ENCODE measurements at places on chromosomes 12 and 14. TPM values are rescaled to one million over a fixed set of nuclear protein-coding genes. Genes with fewer than 3 reads are reported as not detected.
A peak's percentile ranks its signal among the peaks of the same experiment; 100 is the strongest.

The TAS2R42 gene
- 0.06 TPM for polyA plus RNA-seq

The IAPP gene
- polyA plus RNA-seq: 0.10 TPM

The TEAD4 gene
- 5.5 TPM for polyA plus RNA-seq

The CAPS2 gene
- 3.1 TPM for polyA plus RNA-seq

The CDH24 gene
- polyA plus RNA-seq: 10.5 TPM

The KRT74 gene
- not detected for polyA plus RNA-seq

The KIF26A gene
- polyA plus RNA-seq: 8.8 TPM

The SRSF5 gene
- polyA plus RNA-seq: 565 TPM

- no peaks in the 10 kb centered on the region for H3K36me3 ChIP-seq
- peaks cover 65% of the 10 kb centered on the region for H3K27me3 ChIP-seq
- DNase-seq: no peak
- peak overlapping the region; percentile 25 for H3K27ac ChIP-seq
These were observed 10.4 kb downstream of the HOXC5 start for GRCh38 chr12:54042970-54043853.

GRCh38 chr12:10131111-10131690 lies 1.2 kb upstream of the CLEC7A start:
- no peaks in the 10 kb centered on the region for H3K4me1 ChIP-seq
- no peaks in the 10 kb centered on the region for H3K27me3 ChIP-seq
- H3K27ac ChIP-seq: no peak overlapping the region
- H3K36me3 ChIP-seq: no peaks in the 10 kb centered on the region
- DNase-seq: no peak

DNA sequence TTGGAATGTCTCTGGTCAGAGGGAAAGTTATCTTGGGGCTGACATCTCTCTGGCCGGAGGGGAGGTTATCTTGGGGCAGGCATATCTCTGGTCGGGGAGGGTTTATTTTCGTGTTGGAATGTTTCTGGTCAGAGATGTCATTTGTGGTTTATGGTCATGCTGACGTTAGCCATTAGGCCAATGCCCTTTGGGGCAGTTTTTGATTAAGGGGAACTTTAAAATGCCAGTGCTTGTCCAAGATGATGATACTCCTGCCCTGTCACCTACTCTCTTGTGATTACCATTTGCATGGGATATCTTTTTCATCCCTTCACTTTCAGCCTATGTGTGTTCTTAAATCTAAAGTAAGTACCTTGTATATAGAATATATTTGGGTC lies 29.0 kb upstream of the A2M start:
- H3K36me3 ChIP-seq: no peaks in the 10 kb centered on the region
- H3K4me3 ChIP-seq: no peak overlapping the region
- no peaks in the 10 kb centered on the region for H3K4me1 ChIP-seq

DNA sequence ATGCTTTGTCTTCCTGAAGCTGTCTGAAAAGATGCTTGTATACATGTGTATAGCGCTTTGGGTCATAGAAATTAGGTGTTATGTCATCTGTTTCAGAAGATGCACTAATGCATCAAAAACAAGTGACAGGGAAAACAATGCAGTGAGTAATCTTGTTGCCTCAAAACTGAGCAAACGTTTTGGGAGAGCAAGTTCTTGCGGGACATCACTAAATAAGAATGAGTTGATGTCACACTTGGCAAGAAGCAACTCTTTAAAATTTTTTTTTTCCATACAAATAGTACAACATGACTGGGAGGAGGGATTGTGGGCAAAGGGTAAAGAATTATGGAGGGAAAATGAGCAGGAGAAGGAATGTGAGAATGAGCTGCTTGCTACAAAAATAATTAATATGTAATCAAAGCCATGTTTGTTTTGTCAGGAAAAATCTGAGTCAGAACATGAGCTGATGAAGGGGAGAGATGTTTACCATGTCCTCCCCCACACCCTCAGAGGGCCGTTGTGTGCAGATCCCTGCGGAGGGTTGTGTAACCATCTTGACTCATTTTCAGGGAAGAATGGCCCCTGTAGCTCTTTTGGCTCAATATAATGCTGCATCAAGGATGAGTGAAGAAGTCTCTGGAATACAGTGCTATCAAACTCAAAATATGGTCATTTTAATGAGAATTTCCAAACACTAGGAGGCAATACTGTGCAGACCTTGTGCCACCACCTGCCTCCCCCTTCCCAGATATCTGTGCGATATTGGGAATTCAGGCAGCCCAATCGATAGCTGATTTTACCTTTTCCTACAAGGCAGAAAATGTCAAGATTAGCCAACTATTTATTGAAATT lies 41.4 kb downstream of the BORCS5 start:
- H3K4me1 ChIP-seq: peaks cover 9% of the 10 kb centered on the region
- no peaks in the 10 kb centered on the region for H3K36me3 ChIP-seq
- no peak for DNase-seq
- no peaks in the 10 kb centered on the region for H3K27me3 ChIP-seq

- no peak for DNase-seq
- no peak overlapping the region for H3K4me3 ChIP-seq
- H3K27me3 ChIP-seq: no peaks in the 10 kb centered on the region
- peaks cover 2% of the 10 kb centered on the region for H3K4me1 ChIP-seq
These were observed 75.1 kb upstream of the NUDT4 start for GRCh38 chr12:93302331-93303229.

- H3K27ac ChIP-seq: peak overlapping the region; percentile 91
- H3K36me3 ChIP-seq: peaks cover 28% of the 10 kb centered on the region
- H3K4me1 ChIP-seq: peaks cover 12% of the 10 kb centered on the region
These were observed 1.5 kb downstream of the PRDM4 start for GRCh38 chr12:107759410-107759809.

DNA sequence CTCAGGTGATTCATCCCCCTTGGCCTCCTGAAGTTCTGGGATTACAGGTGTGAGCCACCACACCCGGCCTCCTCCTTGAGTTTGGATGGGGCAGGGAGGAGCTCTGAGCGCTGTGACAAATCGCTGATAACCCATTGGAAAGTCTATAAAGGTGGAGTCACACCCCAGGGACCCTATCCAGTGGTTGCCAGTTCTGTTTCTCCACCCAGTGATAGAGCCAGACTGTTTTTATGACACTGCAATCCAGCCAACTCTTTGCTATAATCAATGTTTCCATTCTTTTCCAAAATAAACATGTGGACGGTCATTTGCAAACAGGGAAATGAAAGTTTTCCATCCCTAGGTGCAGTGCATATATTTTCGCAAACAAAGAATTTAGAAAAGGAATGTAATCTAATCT lies 142.0 kb upstream of the PELI2 start:
- H3K4me1 ChIP-seq: no peaks in the 10 kb centered on the region
- H3K27me3 ChIP-seq: no peaks in the 10 kb centered on the region

DNA sequence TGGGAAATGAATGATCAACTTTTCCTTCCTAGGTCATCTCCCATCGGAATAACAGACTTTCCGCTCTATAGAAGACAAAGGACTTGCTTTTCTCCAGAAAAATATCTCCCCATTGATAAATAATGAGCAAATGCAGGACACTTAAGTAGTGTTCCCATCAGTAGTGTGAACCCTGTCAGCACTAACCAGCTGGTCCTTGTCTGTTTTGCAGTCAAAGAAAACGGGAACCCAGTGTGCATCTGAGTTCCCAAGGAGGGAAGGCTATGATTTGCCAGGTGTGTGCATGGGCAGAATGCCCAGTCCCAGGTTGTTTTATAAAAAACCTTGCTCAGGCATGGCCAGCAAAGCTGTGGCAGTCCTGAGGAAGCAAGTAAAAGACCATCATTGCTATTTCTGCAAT lies 256.5 kb upstream of the HMGA2 start:
- H3K4me1 ChIP-seq: no peaks in the 10 kb centered on the region
- DNase-seq: no peak
- no peak overlapping the region for H3K4me3 ChIP-seq
- no peaks in the 10 kb centered on the region for H3K36me3 ChIP-seq

- no peaks in the 10 kb centered on the region for H3K36me3 ChIP-seq
- no peak for DNase-seq
- H3K4me3 ChIP-seq: no peak overlapping the region
- H3K27me3 ChIP-seq: no peaks in the 10 kb centered on the region
These were observed 85.3 kb upstream of the PARP11 start for GRCh38 chr12:3958534-3958933.

DNA sequence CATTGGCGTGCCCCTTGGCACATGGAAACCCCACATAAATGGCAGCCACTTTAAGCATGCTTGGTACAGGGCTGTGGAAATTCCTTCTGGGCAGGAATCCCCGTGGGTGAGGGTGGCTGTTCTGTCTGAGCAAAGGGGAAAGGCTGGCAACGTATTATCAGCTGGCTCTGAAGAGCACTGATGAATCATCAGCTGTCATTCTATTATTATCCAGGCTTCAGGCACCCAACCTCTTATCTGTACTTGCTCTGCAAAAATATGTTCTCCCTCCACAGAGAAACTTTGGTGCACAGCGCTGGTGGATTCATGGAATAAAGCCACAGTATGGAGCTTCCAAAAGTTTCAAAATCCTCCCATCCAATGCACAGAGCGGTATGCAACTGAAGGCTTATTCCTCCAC lies 167.1 kb downstream of the TBX5 start:
- H3K27ac ChIP-seq: no peak overlapping the region
- no peak for DNase-seq
- H3K36me3 ChIP-seq: no peaks in the 10 kb centered on the region
- no peak overlapping the region for H3K4me3 ChIP-seq

GRCh38 chr12:115932066-115932465 lies 345.4 kb downstream of the MED13L start:
- H3K36me3 ChIP-seq: no peaks in the 10 kb centered on the region
- H3K4me3 ChIP-seq: no peak overlapping the region
- no peak for DNase-seq
- no peak overlapping the region for H3K27ac ChIP-seq
- H3K27me3 ChIP-seq: no peaks in the 10 kb centered on the region

DNA sequence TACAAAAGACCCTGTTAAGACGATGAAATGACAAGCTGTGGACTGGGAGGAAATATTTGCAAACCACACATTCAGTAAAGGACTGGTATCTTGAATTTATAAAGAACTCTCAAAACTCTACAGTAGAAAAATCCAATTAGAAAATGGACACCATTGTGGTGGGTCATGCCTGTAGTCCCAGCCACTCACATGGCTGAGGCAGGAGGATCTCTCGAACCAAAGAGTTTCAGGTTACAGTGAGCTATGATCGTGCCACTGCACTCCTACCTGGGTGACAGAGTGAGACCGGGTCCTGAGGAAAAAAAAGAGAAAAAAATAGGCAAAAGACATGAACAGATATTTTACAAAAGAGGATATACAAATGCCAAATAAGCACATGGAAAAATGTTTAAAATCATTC lies 41.9 kb downstream of the TTC6 start:
- H3K27me3 ChIP-seq: no peaks in the 10 kb centered on the region
- no peak overlapping the region for H3K27ac ChIP-seq
- no peaks in the 10 kb centered on the region for H3K36me3 ChIP-seq
- DNase-seq: no peak

DNA sequence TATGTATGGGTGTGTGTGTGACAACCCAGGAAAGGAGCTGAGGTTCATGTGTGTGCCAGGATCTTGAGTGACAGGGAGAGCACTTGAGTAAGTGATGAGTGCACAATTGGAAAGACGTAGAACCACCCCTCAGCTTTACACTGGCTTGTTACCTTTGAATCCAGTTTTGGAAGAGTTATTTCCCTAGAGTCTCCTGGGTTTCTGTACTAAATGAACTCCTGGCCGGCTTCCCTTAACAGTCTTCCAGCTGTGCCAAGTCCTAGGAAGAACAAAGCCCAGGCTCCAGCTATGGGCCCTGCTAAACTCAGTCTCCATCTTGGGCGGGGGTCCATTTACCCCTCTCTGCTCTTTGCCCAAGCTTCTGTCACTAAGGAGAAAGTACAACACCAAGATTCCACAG lies 19.7 kb upstream of the NR1H4 start:
- H3K36me3 ChIP-seq: no peaks in the 10 kb centered on the region
- DNase-seq: no peak
- no peak overlapping the region for H3K4me3 ChIP-seq
- H3K27ac ChIP-seq: no peak overlapping the region
- no peaks in the 10 kb centered on the region for H3K4me1 ChIP-seq

GRCh38 chr14:100155049-100155621 lies 4.3 kb downstream of the DEGS2 start:
- peak overlapping the region; percentile 74 for H3K27ac ChIP-seq
- peaks cover 13% of the 10 kb centered on the region for H3K27me3 ChIP-seq
- no peak overlapping the region for H3K4me3 ChIP-seq
- peaks cover 36% of the 10 kb centered on the region for H3K4me1 ChIP-seq
- no peaks in the 10 kb centered on the region for H3K36me3 ChIP-seq

GRCh38 chr12:113659015-113659414 lies 187.3 kb upstream of the LHX5 start:
- H3K27ac ChIP-seq: no peak overlapping the region
- no peaks in the 10 kb centered on the region for H3K36me3 ChIP-seq
- H3K4me3 ChIP-seq: no peak overlapping the region
- no peak for DNase-seq

DNA sequence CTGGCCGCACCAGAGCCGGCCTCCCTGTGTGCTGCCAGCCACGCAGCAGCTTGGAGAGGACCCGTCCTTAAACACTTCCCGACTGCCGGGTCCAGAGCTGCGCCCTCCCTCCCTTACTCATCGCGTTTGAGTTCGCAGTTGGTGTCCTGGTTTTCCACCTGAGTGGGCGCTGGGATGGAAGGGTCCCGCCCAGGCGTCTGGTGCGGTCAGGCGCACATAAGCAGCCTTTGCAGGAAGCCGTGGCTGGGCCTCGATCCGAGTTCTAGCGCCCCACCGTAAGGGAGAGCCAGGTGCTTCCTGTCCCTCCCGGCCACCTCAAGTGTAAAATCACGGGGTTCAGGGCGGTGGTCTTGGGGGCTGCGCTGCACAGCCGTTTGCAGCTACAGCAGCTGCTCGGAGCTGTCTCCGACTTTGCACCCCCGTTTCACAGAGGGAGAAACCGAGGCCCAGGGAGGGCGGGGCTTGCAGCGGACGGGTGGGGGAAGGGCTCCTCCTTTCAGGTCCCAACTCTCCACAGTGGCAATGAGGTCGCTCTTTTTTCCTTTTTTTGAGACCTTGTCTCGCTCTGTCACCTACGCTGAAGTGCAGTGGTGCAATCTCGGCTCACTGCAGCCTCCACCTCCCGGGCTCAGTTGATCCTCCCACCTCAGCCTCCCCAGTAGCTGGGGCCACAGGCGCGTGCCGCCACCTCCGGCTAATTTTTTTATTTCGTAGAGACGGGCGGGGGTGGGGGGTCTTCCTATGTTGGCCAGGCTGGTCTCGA lies 51.3 kb downstream of the LRCOL1 start:
- H3K4me3 ChIP-seq: peak overlapping the region; percentile 45
- H3K4me1 ChIP-seq: peaks cover 9% of the 10 kb centered on the region
- H3K27ac ChIP-seq: no peak overlapping the region
- DNase-seq: no peak

DNA sequence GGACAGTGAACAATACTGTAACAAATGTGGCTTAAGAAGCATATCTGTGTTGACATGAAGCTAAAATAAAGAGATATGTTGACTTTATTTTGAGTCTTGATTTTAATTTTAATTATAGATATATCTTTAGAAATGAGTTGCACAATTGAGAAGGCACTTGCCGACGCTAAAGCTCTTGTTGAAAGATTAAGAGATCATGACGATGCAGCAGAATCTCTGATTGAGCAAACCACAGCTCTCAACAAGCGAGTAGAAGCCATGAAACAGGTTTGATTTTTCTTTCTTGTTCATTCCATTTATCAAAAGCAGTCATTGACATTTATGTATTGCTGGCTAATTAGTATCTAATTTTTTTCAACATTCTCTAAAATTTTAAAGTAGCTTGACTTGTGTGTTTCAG lies 15.8 kb downstream of the FGFR1OP2 start:
- no peak for DNase-seq
- H3K4me1 ChIP-seq: no peaks in the 10 kb centered on the region
- no peak overlapping the region for H3K4me3 ChIP-seq
- peaks cover 13% of the 10 kb centered on the region for H3K36me3 ChIP-seq

- no peak overlapping the region for H3K4me3 ChIP-seq
- no peak for DNase-seq
- H3K4me1 ChIP-seq: no peaks in the 10 kb centered on the region
- H3K27me3 ChIP-seq: no peaks in the 10 kb centered on the region
These were observed 76.5 kb downstream of the EP400 start for GRCh38 chr12:132026061-132026795.
